ENCODE measurements at places on chromosomes 11 and 22. TPM values are rescaled to one million over a fixed set of nuclear protein-coding genes. Genes with fewer than 3 reads are reported as not detected.
A peak's percentile ranks its signal among the peaks of the same experiment; 100 is the strongest.

GRCh38 chr22:43833286-43834240 is 21.5 kb upstream of the EFCAB6 start:
- no peaks in the 10 kb centered on the region for H3K36me3 ChIP-seq
- H3K4me1 ChIP-seq = peaks cover 12% of the 10 kb centered on the region
- no peak overlapping the region for H3K4me3 ChIP-seq
- DNase-seq = no peak
- no peak overlapping the region for H3K27ac ChIP-seq
- no peaks in the 10 kb centered on the region for H3K27me3 ChIP-seq

DNA sequence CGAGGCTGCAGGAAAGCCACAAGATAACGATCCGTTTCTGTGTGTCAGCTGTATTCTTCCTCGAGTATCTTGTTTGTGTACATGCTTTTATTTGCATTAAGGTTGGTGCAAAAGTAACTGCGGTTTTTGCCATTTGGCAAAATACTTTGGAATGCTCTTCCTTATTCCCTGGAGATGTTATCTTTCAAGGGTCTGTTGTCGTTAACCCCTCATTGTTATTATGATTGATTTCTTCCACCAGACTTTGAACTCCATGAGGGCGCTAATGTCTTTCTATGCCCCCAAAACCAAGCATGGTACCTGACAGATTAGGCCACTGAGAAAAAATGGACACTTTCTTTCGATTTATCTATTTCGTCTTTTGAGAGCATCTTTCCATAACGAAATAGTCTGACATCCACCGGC is 563 bp upstream of the PSMA1 start:
- H3K4me3 ChIP-seq = peak overlapping the region; percentile 82
- peaks cover 25% of the 10 kb centered on the region for H3K4me1 ChIP-seq
- DNase-seq = no peak
- H3K27me3 ChIP-seq = no peaks in the 10 kb centered on the region

DNA sequence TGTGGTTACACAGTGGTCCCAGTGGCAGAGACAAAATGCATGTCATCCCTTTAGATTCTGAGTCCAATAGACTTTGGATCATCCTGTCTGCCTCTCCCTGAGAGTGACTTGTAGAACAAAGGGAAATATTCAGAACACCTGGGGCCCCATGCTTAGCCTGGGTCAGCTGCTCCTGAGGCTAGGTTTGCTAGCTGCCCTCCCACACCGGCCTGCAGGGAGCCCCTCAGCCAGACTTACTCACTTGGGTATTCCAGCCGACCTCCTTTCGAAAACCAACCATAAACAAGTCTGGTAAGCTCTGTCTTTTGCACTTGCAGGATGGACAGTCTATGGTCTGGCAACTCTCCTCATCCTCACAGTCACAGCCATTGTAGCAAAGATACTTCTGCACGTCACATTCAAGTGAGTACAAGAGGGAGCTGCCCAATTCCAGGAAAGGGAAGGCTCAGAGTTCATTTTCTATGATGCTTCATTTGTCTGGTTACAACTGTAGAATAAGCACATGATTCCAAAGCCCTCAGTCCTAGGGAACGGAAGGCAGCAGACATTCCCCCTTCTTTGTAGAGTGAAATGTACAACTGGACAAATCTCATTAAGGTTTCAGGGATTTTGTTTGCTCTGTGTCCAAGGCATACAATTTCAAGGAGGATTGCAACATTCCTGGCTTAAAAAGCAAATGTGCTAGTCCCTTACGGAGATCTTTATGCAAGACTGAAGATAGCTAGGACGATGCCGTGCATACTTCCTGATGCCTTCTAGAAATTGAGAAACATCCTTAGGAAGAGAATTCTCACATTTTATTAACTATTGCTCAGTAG is 65.5 kb upstream of the EMID1 start:
- no peaks in the 10 kb centered on the region for H3K27me3 ChIP-seq
- peaks cover 16% of the 10 kb centered on the region for H3K36me3 ChIP-seq
- no peak overlapping the region for H3K27ac ChIP-seq
- H3K4me1 ChIP-seq = peaks cover 24% of the 10 kb centered on the region
- H3K4me3 ChIP-seq = no peak overlapping the region

DNA sequence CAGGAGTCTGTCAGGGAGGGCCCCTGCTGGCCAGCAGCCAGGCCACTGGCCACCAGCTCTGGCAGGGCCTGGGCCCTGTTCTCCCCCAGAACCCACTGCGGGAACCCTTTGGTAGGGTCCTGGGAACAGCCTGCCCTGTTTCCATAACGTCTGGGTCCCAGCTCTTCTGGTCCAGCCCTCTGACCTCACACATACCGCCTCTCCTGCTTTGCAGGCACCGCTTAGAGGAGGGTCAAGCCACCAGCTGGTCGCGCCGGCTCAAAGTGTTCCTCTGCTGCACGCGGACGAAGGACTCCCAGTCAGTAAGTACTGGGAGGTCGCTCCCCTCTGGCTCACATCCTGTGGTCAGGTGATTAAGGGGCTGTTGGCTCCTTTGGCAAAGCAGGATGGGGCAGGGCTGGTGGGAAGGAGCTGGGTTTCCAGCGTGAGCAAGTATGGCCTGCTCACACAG is 26.6 kb upstream of the MYRF start:
- no peak overlapping the region for H3K4me3 ChIP-seq
- no peaks in the 10 kb centered on the region for H3K4me1 ChIP-seq
- DNase-seq = no peak
- no peaks in the 10 kb centered on the region for H3K27me3 ChIP-seq

CSF2RB gene
- total RNA-seq = 1.4 TPM

CBLIF gene
- total RNA-seq = not detected

BDNF gene
- not detected for total RNA-seq

GRCh38 chr11:70713988-70714665 is 315.8 kb downstream of the CTTN start:
- H3K4me3 ChIP-seq = no peak overlapping the region
- no peak for DNase-seq
- H3K27ac ChIP-seq = no peak overlapping the region
- H3K36me3 ChIP-seq = no peaks in the 10 kb centered on the region

MMP1 gene
- not detected for total RNA-seq

DNA sequence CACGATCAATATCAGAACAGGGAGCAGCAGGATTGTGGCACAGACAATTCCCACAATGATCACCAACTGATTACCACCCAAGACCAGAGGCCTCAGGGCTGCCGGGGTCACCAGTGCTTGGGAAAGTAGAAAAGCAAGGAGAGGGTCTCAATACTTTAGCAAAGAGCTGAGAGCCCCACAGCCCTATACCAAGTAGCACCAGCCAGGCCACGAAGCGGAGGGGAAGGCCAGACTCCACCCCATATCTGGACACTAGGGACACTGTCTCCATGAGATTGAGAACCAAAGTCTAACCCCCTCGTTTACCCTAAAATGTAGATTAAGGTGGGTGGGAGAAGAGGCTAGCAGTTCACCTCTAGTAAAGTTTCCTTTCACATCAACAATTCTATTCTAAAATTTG is 24.1 kb upstream of the SCN2B start:
- DNase-seq = no peak
- no peaks in the 10 kb centered on the region for H3K27me3 ChIP-seq
- H3K36me3 ChIP-seq = no peaks in the 10 kb centered on the region
- no peak overlapping the region for H3K4me3 ChIP-seq
- no peak overlapping the region for H3K27ac ChIP-seq

DNA sequence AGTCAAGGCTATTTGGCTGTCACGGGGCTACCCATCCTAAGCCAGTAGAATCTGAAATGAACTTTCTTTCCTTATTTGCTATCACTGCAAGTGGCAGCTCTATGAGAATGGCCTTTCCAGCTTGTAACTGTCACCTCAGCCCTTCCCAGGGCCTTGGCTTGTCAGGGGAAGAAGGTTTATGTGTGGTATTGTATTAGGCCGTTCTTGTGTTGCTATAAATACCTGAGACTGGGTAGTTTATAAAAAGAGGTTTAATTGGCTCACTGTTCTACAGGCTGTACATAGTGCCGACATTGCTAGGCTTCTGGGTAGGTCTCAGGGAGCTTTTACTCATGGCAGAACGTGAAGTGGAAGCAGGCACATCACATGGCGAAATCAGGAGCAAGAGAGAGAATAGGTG is 26.8 kb upstream of the E2F8 start:
- H3K27ac ChIP-seq = no peak overlapping the region
- no peak for DNase-seq
- no peak overlapping the region for H3K4me3 ChIP-seq
- H3K4me1 ChIP-seq = no peaks in the 10 kb centered on the region
- H3K36me3 ChIP-seq = no peaks in the 10 kb centered on the region
- no peaks in the 10 kb centered on the region for H3K27me3 ChIP-seq

LRRN4CL gene
- total RNA-seq = 3.7 TPM

MS4A18 gene
- not detected for total RNA-seq

- H3K27me3 ChIP-seq = peaks cover 7% of the 10 kb centered on the region
- no peaks in the 10 kb centered on the region for H3K36me3 ChIP-seq
- DNase-seq = no peak
- H3K27ac ChIP-seq = no peak overlapping the region
Observed at GRCh38 chr11:69216647-69217051, 60.9 kb downstream of the SMIM38 start.

POTEH gene
- not detected for total RNA-seq

TSPAN32 gene
- not detected for total RNA-seq

Data from gastrocnemius medialis (tissue), 4 donors.